ENCODE measurements at places on chromosomes 11 and 22. TPM values are rescaled to one million over a fixed set of nuclear protein-coding genes. Genes with fewer than 3 reads are reported as not detected.
A peak's percentile ranks its signal among the peaks of the same experiment; 100 is the strongest.

Gene DAGLA
- polyA plus RNA-seq = 8.2 TPM

Gene MUC2
- polyA plus RNA-seq = 0.05 TPM

Gene PLXNB2
- 109 TPM for polyA plus RNA-seq

Gene MUC5AC
- polyA plus RNA-seq = not detected

Gene RPUSD4
- polyA plus RNA-seq = 50.6 TPM

Gene EXPH5
- 0.57 TPM for polyA plus RNA-seq

Gene C11orf97
- polyA plus RNA-seq = not detected

Gene FAM181B
- polyA plus RNA-seq = 0.08 TPM

Gene RAG1
- 6.1 TPM for polyA plus RNA-seq

Gene SCGB2A2
- not detected for polyA plus RNA-seq

DNA sequence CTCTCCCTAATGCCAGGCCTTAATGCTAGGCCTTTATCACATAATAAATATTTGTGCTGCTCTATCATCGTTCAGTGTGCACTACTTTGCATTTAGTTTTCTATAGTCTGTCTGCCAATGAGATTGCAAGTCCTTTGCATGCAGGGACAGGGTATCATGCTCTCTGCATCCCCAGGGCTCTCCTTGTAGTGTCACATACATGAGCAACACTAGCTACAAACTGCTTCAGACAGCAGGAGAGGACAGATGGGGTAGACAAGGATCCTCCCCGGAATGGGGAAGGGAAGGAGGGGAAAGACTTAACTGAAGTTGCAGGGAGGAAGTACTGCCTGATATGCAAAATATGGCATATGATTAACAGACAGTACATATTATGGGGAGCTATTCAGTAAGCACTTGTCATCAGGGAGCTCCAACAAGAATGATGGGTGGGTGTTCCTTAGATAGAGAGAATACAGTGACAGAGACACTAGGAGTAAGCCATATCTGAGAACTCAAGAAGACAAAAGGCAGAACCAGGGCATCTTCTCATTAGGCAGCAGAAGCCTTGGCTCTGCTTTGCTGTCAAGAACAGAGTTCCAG, 42.8 kb downstream of the ZNF202 start:
- no peak for DNase-seq

- no peak for DNase-seq
These were observed 1197.8 kb downstream of the BRD1 start for GRCh38 chr22:48629631-48630432.

- no peak for DNase-seq
These were observed 851.3 kb downstream of the TBC1D22A start for GRCh38 chr22:47613606-47614350.

DNA sequence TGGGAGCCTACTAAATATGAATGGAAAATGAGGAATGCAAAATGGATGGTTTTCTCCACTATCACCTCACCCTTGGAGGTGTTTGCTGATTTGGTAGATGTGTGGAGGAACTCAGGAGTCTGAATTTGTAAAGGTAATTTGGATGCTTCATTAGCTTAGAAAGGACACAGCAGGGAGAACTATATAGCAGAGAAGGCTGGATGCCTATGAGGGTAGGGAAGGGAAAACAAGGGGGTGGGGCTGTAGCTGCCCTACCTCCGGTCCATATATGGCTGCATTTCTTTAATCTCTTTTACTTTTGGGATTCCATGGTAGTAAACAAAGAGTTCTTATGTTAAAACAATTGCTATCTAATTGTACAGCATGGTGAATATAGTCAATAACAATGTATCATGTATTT, 4.8 kb upstream of the EHF start:
- no peak for DNase-seq

- no peak for DNase-seq
These were observed 24.6 kb upstream of the TESMIN start for GRCh38 chr11:68775951-68776388.

DNA sequence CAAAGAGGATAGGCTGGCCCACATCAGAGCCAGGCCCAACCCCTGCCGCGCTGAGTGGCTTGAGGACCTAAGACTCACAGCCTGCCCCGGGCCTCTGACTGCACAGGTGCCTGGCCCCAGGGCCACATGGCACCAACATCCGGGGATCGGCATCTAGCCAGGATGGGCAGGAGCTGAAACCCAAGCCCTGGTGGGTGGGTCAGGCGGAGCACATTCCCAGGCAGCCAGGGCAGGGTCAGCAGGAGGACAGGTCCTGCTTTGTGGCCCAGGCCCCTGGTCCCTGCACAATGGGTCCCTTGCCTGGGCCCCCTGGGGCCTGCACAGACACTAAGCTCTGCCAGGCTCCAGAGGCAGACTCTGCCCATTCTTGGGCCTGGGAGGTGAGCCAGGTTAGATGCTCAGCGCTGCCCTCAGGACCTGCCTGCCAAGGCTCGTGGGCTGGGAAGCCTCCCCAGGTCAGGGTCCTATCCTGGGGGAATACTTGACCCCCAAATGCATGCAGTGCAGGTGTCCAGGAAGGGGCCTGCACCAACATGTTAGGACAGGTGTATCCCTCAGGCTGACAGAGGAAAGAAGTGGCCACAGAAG, 33.5 kb downstream of the ARVCF start:
- no peak for DNase-seq

- no peak for DNase-seq
These were observed 1.4 kb downstream of the TMEM123 start for GRCh38 chr11:102451041-102451680.

GRCh38 chr11:7417328-7417727, 68.0 kb upstream of the OLFML1 start:
- DNase-seq = no peak

DNA sequence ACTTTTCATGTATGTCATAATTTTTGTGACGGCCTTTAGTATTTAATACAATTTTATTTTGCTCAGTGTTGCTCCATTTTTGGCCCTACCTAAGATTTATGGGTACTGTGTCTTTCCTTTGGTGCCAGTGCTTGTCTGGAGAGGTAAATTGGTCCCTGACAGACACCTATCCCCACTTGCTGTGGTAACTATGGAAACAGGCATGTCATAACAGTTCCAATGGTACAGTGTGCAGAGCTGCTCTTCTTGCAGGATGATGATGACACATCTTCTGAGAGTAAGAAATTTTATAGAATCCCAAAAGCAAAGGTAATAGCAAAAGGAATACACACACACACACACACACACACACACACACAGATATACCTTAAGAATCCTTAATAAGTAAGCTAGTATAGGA, 118.5 kb downstream of the ELP4 start:
- no peak for DNase-seq

GRCh38 chr22:37635157-37635556, 4.3 kb upstream of the SH3BP1 start:
- no peak for DNase-seq

DNA sequence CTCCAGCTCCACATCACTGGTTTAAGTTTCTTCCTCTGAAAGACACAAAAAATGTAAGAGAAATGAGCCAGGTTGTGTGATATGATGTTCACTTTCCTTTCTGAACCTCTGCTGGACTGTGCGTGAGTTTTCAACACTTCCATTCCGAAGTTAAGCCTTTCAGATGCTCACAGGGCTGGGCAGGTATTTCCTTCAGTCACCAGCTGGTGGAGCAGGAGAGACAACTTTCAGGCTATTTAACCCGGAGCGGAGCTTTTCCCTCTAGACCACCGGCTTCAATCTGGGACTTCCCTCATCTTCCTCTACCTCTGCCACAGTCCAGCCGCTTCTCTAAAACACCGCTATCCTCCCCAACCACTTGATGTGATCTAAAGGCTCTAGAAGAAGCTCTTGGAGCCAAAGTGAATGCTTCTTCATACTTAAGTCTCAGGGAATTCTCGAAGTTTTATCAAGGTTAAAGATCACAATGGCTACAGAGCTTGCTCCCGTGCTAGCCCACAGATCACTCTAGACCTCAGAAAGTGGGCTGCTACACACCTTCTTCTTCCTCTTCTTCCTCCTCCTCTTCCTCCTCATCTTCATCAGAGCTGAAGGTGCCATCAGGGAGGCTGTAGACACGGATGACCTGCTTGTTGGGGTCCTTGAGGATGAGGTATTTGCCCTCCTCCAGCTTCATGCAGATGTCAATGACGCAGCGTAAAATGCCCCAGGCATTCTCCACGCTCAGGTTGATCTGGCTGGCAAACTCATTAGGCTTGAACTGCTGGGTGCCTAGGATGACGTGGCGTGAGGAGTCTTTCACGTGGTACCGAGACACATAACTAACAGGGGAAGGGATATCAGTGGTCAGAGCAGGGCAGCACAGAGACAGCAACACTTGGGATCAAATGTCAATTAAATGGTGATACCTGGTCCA, 4.4 kb upstream of the FOXRED2 start:
- DNase-seq = no peak

DNA sequence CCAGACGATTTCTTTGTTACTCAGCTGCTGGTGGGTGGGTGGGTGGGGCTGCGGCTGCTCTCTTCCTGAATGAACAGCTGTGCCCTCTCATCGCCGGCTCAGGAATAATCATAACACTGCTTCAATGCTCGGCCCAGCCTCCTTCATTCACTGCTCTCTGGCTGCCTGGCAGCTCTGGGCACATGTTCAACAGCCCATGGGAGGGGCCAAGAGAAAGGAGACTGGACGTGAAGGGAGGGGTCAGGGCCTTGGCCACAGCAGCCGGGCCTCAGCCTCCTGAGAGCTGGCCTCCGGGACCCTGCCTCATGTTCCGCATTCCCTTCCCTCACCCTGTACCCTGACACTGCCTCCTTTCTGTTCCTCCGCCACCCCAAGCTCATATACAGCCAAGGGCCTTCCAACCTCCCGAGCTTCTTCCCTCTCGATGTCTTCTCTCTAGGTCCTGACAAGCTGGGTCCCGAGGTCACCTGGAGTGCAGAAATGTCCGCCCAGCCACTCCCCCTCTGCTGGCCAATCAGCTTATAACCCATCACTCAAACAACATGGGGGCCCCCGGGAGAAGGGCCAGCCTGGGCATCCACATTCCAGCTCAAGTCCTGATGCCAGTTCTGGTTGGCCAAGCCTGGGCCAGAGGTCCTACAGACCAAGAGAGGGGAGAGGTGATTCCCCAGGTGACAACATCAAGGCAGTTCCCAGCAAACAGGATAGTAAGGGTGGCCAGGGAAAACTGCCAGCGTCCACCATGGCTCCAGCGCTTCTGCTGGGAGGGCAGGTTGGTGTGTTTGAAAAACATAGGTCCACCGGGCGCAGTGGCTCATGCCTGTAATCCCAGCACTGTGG, 3.2 kb upstream of the CSDC2 start:
- peak; percentile 48 for DNase-seq

DNA sequence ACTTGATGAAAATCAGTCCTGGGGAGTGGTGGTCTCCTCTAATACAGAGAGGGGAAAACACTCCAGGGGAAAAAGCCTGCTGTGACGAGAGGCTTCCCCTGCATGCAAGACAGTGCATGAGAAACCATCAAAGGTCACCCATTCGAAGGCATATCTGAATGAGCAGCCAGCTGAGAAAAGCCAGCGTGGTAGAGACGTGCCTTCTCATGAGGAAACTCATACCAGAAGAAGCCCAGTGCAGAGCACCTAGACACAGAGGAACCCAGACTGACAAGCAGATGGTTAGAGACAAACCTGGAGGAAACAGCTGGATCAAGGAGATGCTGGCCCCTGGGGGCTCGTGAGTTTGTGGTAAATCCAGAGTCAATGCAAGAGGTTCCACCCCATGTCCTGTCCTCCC, 534.8 kb downstream of the BRD1 start:
- DNase-seq = no peak

DNA sequence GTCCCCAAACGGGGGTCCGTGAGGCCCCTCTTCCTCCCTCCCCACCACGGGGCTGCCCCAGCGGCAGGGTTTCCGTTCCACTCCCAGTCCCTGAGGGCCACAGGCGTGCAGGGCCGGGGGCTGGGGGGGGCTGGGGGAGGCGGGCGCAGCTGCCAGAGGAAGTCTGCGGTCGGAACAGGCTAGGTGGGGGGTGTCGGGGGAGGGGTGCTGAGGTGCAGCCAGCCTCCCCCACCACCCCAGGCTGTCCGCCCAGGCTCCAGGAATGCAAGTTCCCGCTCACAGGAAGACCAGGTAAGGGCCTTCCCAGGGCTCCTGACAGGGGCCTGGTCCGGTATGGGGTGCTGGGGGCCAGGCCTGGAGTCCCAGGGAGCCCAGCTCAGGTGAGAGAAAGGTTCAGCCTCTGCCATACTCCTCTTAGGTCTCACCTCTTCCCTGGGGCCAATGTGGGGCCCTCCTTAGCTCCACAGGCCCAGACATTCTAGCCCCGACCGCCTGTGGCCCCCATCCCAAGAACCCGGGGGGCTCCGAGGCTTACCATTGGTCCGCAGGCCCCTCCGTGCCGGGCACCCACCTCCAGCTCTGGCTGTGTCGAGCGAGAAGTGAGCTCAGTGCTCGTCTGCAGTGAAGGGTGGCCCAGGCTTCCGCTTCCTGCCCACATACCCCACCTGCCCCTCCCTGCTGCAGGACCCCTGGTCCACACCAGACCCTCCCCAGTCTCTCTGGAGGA, at the start of gene PTPRCAP:
Gene PTPRCAP (minus strand): TSS at position 601 of the 727 bp plus-strand sequence. CDS start 63 bp downstream, at position 538.
- no peak for DNase-seq

DNA sequence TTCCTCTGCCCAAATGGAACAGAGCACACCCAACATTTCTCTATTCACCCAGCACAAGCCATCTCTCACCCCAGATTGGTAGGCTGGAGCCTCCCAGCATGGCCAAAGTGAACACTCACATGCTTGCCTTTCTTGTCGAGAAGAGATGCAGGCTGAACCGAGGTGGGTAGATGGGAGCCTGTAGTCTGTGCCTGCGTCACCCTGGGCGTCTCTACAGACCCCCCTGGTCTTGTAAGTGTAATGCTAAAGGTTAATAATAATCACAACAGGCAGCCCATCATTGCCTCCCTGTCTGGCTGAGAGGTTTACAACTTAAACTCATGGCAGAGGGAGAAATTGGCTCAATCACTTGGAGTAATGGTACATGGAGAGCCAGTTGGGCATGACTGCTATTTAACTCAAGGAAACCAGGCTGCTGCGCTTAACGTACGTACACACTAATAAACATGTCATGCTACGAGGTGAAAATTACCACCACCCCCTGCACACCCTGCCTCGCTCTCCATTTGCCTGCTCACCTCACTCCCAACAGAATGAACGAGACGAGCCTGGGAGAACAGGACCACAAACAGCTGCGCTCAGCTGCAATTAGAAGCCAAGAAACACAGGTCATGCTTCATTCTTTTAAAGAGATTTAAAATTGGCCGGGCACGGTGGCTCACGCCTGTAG, 9.1 kb upstream of the ZBTB16 start:
- DNase-seq = no peak

- no peak for DNase-seq
These were observed 13.8 kb upstream of the KAT5 start for GRCh38 chr11:65698205-65698604.

- DNase-seq = no peak
These were observed 178.0 kb downstream of the DSCAML1 start for GRCh38 chr11:117618982-117619355.

GRCh38 chr11:133173810-133174412, 358.4 kb downstream of the OPCML start:
- no peak for DNase-seq

DNA sequence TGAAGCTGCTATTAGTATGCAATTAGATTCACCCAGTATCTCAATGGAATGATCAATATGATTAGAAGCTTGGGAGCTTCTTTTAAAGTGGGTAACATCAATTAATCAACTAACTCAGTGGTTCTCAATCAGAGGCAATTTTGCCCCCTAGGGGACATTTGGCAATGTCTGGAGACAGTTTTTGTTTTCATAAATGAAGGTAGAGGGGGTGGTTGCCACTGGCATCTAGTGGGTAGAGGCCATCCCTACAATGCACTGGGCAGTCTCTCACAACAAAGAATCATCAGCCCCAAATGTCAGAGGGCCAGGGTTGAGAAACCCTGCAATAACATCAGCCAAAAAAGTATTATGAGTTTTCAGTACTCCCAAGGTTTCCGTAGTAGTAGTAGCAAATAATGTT, 5.9 kb upstream of the AMOTL1 start:
- DNase-seq = no peak

GRCh38 chr11:120212926-120213325, 2.1 kb downstream of the OAF start:
- DNase-seq = no peak

- DNase-seq = no peak
These were observed 28.9 kb downstream of the AP1B1 start for GRCh38 chr22:29359469-29359868.
